OCI-LY7 (cell line): ENCODE measurements at places on chromosomes 2 and 18.
A peak's percentile ranks its signal among the peaks of the same experiment; 100 is the strongest.

DNA sequence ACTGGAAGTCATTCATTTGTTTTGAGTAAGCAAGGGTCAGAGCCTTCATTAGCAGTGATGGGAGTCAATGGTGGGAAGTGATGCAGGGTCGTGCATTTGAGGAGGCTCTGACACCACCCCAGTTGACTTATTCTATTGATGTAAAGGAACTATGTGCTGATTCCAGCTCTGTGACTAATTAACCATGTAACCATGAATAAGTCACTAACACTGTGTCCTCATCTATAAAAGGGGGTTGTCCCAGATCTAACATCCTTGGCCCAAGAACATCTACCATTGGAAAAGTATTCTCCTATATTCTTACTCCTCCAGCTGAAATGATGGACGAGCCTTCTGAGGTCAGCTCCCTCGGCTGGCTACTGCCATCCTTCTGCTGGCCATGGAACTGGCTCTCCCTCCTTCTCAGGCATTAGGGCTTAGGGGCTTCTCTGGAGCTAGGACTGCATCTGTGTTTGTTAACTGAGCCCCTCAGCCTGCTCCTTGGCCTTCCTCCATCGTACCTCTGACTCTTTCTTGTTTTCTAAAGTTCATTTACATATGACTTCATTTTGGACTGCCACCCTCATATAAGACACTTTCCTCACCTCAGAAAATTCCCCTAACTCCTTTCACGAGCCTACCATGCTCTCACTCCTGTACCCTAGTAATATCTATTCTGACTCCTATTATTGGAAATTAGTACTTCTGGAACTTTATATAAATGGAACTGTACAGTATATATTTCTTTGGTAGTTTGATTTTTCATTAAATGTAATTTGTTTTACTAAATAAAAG lies 115.5 kb downstream of the KCTD1 start:
- DNase-seq = no peak

DNA sequence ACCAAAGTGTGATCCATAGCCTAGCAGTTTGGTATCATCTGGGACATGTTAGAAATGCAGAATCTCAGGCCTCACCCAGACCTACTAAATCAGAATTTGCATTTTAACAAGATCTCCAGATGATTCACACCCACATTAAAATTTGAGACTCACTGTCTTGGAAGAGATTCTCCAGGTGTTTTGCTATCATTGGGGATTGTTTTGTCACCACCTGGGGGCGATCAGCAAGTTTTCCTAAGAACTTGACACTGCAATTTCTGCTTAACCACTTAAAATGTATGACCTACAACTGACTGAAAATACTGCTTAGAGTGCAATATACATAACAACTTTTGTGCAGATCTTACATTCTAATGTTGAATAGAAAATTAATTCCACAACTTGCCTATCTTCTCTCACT lies 18.9 kb upstream of the ITGA4 start:
- peak; percentile 74 for DNase-seq

DNA sequence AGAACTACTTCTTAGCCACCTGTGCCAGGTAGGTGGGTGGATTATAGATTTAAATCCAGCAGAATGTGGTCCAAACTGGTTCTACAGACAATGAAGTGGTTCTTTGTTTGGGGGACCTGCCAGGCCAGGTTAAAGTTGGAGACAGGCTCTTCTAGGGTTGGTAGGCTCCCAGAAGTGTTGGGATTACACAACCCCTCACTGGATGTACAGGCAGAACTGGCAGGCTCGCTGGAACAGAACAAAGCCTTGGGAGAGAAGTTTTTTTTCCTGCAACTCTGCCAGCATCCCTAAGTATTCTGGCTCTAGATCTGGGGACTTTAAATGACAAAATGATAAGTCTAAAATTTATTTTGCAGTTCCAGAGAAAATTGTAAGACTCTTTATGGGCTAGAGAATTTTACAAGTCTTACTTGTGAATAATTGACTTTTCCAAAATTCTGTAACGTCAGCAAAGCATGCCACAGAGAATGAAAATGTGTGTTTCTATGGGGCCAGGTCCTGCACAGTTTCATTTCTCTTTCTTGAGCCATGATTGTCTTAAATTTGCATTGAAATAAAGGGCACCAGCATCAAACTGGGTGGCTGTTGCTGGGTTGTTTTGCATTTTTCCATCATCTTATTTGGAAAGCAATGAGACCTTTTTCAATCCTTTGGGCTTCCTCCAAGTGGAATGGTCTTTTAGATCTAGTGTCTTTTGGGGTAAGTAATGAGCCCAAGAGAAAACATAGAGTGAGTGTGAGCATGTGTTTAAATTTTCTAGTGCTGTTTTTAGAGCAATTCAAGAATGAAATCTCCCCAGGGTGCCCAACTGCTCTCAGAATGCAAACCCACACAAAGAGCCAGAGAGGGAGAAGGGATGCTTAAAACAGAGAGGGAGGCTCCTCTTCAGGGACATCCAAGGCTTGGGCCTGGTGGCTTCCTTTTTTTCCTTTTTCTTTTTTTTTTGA lies 32.4 kb upstream of the ATL2 start:
- DNase-seq = peak; percentile 87

DNA sequence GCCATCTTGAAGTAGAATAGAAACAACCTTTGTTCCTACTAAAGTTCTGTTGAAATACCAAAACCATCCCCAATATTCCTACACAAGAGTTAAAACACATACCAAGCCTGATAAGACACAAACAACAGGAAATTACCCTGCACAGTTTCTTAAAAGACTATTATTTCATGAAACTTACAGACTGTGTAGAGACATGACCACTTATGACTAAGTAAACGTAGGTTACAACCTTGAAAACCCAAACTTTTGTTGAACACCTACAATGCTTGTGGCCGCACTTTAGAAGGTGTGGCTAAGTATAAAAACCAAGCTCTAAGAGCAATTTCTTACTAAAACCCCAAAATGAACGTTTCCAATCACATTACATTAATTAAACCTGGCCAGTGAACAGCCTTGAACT lies 2.0 kb downstream of the SMAD2 start:
- DNase-seq = no peak

- DNase-seq = peak; percentile 59
Measured at GRCh38 chr2:151999053-151999452, 99.8 kb downstream of the CACNB4 start.

GRCh38 chr2:138028538-138028937 lies 64.3 kb downstream of the HNMT start:
- DNase-seq = no peak

- DNase-seq = peak; percentile 12
Measured at GRCh38 chr2:216139884-216140283, 30.7 kb downstream of the XRCC5 start.

GRCh38 chr2:26886736-26887135 lies 38.8 kb downstream of the DPYSL5 start:
- no peak for DNase-seq

GRCh38 chr2:19359021-19359357 lies 566 bp upstream of the OSR1 start:
- no peak for DNase-seq

DNA sequence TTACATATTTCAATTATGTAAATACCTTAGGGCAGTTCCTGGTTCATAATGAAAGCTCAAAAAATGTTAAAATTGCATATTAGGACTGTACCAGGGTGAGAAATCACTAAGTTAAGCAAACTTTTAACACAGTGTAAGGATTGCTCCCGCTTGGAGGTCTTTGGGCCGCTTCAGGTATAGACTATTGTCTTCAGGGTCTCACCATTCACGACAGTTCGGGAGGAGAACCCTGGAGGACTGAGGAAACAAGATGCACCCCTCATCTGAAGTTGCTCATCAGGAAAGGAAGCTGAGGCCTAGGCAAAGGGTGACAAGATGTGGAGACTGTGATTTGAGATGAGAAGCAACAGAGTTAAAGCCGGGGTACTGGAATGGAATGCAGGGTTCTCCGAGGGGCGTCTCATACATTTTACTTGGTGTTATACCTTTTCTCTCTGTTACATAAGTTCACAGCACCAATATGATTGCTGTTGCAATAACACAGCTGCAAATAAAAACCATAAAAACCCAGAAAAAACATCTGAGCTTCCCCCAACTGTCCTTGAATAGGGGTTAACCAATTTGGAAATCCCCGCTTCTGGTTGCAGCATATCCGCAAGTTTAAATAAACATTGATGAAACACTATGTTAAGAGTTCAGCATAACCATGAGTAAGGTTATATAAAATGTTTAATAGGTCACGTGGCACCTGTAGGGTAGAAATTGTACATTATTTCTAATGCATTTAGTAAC lies 40.1 kb downstream of the FBXO48 start:
- peak; percentile 72 for DNase-seq

- no peak for DNase-seq
Measured at GRCh38 chr2:98236935-98237334, 109.3 kb upstream of the CNGA3 start.

DNA sequence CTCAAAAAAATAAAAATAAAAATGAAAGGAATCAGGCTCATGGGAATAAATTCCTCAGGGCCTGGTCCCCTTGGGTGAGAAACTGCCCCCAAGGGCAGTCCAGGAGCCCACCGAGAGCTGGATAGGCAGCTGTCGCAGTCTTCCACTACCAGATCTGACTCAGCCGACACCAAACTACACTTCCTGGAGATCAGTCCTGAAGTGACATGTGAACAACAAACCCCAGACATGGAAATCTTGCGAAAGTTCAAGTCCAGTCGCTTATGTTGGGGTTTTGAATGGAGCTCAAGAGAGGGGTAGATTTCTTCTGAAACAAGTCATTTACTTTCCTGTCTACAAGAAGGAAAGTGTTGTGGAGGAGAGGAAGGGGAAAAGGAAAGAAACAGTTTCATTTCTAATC lies 12.9 kb downstream of the ADCY3 start:
- no peak for DNase-seq

DNA sequence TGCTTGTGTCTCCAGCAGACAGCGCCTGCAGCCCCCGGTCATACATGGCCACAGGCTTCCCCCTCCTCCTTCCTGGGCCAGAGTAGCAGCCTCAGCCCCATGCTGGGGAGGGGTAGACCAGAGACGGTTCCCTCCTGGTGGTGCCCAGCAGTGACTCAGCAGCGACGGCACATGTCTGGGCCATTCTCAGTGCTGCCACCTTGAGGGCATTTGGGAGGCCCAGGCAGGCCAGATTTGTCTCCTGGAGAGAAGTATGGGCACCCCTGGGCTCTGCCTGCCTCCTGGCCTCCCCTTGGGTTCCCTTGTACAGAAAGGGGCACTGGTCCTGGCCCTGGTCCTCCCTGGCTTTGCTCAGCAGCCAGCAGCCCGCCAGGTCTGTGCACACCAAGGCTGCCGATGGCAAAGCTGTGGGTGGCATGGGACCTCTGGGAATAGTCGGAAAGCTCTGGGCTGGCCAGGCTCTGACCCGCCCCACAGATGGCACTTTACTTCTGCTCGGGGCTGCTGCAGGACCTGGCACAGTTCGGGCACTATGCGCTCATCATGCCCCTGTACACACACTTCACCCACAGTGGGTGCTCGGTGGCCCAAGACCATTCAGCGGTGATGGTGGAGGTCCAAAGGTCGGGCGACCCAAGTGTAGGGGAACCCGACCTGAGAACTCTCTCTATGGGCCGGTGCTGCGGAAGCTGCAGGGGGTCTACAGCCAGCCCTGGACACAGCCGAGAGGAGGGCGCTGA lies 11.4 kb upstream of the ALPI start:
- DNase-seq = peak; percentile 78

DNA sequence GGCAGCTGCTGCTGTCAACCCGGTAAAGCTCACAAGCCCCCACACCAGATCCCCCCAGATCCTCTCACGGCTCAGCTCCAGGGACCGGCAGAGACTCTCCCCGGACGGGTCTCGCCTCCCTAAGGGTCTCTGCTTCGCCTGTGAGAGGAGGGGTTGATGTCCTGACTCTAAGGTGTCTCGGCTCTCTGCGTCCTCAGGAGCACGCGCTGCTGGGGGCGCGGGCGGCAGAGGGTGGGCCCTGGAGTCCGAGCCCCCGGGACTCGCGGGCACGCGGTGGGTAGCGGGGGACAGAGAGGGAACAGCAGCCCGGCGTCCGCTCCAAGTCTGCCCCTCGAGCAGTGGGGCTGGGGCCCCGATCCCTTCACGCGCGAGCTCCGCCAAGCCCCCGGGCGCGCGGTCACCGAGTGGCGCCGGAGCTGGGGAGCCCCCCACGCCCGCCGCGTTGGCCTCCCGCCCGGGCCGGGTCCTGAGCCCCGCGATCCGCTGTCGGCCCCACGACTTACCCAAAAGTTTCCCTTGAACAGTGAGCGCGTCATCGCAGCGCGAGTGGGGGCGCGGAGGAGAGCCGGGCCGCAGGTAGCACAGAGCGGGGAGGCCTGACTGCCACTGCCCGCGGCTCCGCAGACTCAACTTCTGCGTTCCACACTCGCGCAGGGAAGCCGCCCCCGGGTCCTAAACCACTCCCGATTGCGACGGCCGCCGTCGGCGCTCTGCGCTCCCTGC lies at the start of gene PSTPIP2:
TSS of gene PSTPIP2 (minus strand) at position 608 of the 723 bp plus-strand sequence. CDS start at position 536, 72 bp downstream.
- no peak for DNase-seq

GRCh38 chr2:143764706-143765105 lies 635.5 kb downstream of the ARHGAP15 start:
- DNase-seq = no peak

DNA sequence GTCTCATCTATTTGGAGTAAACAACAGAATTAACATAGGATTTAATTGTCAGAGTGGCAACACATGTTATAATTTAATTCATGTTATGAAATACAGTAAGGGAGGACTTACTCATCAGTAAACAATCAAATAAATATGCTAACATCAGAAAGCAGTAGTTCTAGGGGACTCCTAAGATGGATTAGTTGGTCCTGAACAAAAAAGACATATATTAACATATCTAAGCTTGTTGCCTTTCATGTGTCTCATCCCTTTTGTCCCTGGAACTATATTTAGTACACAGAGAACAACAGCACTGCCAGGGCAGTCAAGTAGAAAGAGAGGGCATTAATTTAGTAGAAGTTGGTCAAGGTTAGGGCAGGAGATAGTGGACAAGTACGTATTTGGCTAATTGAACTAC lies 117.8 kb upstream of the FZD5 start:
- DNase-seq = no peak

GRCh38 chr18:33761363-33761762 lies 183.3 kb downstream of the ASXL3 start:
- peak; percentile 58 for DNase-seq

DNA sequence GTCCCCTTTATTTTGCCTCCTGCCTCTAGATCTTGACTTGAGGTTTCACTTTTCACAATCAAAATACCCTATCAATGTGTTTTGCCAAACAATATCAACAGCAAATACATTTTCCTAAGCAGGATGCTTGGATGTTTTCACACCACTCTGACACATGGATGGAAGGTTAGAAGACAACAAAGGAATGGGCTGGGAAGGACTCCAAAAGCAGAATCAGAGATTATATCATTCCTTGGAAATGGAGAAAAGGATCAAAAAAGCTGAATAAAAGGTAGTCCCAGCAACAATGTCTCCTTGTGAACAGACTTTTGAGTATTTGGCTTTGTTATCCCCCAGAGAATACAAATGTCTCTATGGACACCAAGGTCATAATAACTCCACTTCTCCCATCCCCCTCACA lies 170.8 kb downstream of the ETAA1 start:
- no peak for DNase-seq

DNA sequence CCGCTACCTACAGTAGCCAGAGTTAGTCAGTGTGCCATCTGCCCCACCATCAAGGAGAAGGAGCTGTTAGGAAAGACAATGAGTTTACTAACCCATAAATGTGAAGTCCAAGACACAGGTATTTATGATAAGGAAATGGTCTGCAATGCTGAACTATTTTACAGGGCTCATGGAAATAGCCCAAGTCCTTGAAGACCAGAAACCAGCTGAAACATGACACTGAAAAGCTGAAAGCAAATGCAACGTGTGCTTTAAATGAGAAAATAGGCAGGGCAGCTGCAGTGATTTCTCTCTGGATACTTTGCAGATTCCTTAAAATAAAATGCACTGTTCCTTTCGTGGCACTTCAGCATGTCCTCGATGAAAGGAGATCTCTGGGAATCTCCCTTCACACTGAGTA lies 256.4 kb upstream of the TCF4 start:
- no peak for DNase-seq

- no peak for DNase-seq
Measured at GRCh38 chr2:126495189-126495588, 160.8 kb upstream of the GYPC start.
